ENCODE measurements at places on chromosomes 3 and 15. TPM values are rescaled to one million over a fixed set of nuclear protein-coding genes. Genes with fewer than 3 reads are reported as not detected.

DNA sequence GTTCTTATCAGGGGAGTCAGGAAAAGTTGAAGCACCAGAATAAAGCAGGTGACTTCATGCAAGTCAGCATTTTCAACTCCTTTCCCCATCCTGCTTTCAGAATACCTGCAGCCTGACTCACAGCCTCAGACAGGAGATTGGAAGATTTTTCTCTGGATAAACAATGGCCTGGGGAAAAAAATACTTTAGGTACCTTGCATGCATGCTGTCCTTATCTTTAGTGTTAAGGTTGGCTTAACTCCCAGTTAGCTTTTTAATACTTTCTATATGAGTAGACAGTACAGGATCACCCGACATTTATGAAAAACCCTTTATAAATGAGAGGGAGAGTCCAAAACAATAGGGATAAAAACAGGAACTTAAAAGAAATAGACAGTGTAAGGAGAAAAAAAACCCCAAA, 53.6 kb downstream of the PAK2 start:
- H3K27me3 ChIP-seq: no peaks in the 10 kb centered on the region
- H3K36me3 ChIP-seq: peaks cover 58% of the 10 kb centered on the region
- no peak overlapping the region for H3K27ac ChIP-seq
- no peak overlapping the region for H3K4me3 ChIP-seq
- DNase-seq: no peak

DNA sequence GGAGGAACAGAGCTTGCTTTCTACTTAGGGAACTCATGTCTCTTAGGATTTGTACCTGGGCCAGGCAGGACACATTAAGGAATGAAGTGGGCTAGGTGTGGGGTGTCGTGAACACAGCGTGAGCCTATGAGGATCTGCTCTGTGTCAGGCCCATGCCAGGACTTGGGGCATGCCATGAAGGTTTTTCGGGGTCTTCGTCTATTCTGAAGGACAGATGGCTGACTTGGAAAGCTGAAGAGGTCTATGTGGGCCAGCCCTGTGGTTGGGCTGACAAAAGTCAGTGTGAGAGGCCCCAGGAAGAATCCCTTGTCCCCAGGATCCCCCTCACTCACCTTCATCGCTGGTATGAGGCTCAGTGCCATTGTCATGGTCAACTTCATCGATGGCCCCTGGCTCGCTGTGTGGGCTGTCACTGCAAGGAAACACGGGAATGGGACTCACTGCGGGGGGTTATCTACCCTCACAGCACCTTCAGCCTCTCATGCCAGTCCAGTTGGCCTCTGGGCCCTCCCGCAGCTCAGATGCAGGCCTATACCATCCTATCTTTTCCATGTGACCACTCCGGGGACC, 46.8 kb upstream of the RAD18 start:
- no peak overlapping the region for H3K4me3 ChIP-seq
- H3K4me1 ChIP-seq: no peaks in the 10 kb centered on the region
- H3K27me3 ChIP-seq: no peaks in the 10 kb centered on the region
- H3K27ac ChIP-seq: no peak overlapping the region
- no peak for DNase-seq

DNA sequence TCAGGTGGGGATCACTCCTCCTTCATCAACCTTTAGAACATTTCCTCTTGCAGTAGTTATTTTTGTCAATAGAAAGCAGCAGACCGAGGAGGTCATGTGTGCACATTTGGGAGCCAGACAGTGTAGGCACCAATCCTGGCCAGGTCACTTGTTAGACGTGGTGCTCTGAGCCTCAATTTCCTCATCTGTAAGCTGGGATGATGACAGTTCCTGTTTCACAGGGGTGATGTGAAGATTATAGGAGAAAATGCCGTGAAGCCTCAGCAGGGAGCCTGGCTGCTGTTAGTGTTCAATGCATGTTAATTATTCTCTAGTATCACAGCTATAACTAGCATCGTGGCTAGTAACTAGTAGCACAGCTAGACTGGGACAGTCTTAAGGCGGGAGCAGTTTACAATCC, 64.7 kb downstream of the ATP2B2 start:
- H3K4me1 ChIP-seq: peaks cover 54% of the 10 kb centered on the region
- no peaks in the 10 kb centered on the region for H3K36me3 ChIP-seq
- no peak overlapping the region for H3K4me3 ChIP-seq
- H3K27ac ChIP-seq: no peak overlapping the region
- no peaks in the 10 kb centered on the region for H3K27me3 ChIP-seq

- H3K27ac ChIP-seq: no peak overlapping the region
- H3K27me3 ChIP-seq: peaks cover 7% of the 10 kb centered on the region
- no peak overlapping the region for H3K4me3 ChIP-seq
- no peak for DNase-seq
- no peaks in the 10 kb centered on the region for H3K36me3 ChIP-seq
These were observed 23.2 kb upstream of the TM4SF1 start for GRCh38 chr3:149400645-149401044.

GRCh38 chr15:39142500-39142899, 438.4 kb upstream of the THBS1 start:
- no peak for DNase-seq
- no peaks in the 10 kb centered on the region for H3K27me3 ChIP-seq
- H3K27ac ChIP-seq: no peak overlapping the region
- H3K4me1 ChIP-seq: no peaks in the 10 kb centered on the region
- H3K4me3 ChIP-seq: no peak overlapping the region

The HIGD1A gene
- total RNA-seq: 35.9 TPM

The CCDC39 gene
- not detected for total RNA-seq

Data from activated B cell treated with CpG ODN at 0.5 μM for 24 hours (primary cell).